Smooth muscle cell of the brain vasculature (primary cell): ENCODE measurements at places on chromosomes 5 and 9.

DNA sequence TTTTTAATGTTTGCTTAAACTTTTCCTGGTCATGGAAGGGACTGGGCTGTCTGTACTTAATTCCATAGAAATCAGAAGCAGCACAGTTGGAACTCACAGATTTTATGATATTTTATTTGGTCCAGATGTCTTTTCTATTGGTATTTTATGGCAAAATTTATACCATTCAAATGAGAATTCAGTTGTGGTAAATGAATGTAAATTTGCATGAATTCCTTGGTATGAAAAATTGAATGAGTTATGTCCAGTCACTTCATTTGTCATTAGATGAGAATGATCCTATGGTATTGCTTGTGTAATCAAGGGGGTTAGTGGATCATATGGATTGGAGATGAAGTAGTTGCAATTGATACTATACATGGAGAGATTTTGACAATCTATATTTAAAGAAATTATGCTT lies 188.0 kb downstream of the KDM4C start:
- no peak for DNase-seq

DNA sequence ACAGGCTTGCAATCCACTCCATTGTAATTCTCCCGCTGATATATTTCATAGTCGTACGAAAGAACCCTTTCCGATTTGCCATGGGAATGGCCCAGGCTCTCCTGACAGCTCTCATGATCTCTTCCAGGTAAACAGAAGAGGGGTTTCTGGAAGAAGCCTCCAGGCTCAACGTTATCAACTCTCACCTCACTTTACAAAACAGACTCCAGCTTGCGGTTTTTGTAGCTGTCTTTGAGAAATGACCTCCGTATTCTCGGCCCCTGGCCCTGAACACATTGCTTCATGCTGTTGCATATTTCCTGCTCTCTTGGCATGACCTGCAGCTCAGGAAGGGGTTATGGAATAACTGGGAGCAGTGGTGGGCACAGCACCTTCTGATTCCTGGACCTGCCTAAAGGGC lies 85.7 kb downstream of the SLC1A1 start:
- DNase-seq: no peak

GRCh38 chr5:34655354-34655991 lies 655 bp upstream of the RAI14 start:
- DNase-seq: no peak

DNA sequence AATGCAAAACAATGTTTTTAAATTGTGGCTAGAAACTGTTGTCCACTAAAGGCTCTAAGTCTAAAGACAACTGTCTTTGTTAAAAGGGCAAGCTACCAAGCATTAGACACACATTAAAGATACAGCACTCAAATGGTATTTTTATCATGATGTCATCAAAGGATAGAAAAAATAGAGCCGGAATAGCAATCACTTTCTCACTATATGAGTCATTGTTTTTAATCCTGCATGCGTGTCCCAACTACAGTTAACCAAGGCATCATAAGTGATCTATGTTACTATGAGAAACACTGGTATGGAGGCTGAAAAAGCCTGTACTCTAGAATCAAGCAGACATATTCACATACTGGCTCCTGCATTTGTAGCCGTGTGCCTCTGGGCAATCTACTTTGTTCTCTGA lies 1.9 kb upstream of the PJA2 start:
- peak; percentile 45 for DNase-seq

GRCh38 chr9:126149661-126150060 lies 177.0 kb upstream of the MVB12B start:
- DNase-seq: no peak

DNA sequence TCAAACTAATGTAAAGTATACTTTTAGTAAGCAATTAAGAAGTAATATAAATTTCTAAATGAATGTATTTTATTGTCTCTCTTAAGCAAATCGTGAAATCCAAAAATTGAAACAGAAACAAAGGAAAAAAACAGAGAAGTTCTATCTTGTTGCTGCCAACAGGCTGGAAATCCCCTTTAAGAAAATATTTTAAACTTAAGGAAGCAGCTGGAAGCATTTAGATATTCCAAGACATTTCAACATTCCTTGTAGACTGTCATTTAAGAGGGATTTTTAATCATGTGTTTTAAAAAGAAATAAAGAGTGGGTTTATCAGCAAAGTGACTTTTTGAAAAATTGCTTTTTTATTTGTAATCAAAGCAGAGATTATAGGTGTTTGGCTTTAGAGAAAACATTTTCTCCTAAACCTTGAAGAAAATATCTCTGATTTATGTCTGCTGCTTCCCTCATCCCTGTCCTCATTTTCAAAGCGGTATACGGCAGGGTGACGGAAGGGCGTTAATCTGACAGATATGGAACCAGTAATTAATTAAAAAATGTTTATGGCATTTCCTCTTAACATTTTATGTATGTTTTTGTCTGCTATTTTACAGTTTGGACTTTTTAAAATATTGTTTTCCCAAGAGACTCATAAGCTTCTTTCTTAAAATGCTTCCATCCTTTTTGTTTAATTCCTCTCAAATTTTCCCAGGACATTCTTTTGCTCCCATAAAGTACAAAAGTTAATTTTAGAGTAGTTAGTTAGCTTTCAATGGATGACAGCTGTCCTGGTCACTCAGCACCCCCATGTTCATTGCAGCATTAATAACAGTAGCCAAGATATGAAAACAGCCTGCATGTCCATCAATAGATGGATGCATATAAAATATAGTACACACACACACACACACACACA lies 245.6 kb downstream of the LURAP1L start:
- no peak for DNase-seq

DNA sequence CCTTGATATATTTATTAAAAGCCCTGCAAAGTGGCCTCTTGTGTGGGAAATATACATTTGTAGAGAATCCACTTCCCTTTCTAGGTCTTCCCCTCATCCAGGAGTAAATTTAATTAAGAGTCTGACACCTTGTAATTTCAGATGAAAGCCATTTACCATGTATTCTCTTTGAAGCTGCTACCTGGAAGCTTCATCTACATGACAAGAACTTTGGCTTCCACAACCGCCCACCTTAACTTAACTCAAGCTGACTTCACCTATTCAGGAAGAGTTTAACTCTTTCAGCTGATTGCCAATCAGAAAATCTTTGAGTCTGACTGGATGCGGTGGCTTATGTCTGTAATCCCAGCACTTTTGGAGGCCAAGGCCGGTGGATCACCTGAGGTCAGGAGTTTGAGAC lies 899.9 kb downstream of the TAF11L14 start:
- no peak for DNase-seq

- no peak for DNase-seq
These were observed 79.4 kb downstream of the ZNF366 start for GRCh38 chr5:72427488-72428437.

- no peak for DNase-seq
These were observed 18.9 kb downstream of the DPYSL3 start for GRCh38 chr5:147490989-147491388.

GRCh38 chr5:142254431-142254830 lies 70.4 kb downstream of the SPRY4 start:
- no peak for DNase-seq

GRCh38 chr5:140561753-140562523 lies 2.5 kb downstream of the APBB3 start:
- DNase-seq: no peak
